ENCODE measurements at places on chromosomes 2 and 18. TPM values are rescaled to one million over a fixed set of nuclear protein-coding genes. Genes with fewer than 3 reads are reported as not detected.

GRCh38 chr18:36179562-36180355 is 7.5 kb upstream of the MOCOS start:
- no peak for DNase-seq

DNA sequence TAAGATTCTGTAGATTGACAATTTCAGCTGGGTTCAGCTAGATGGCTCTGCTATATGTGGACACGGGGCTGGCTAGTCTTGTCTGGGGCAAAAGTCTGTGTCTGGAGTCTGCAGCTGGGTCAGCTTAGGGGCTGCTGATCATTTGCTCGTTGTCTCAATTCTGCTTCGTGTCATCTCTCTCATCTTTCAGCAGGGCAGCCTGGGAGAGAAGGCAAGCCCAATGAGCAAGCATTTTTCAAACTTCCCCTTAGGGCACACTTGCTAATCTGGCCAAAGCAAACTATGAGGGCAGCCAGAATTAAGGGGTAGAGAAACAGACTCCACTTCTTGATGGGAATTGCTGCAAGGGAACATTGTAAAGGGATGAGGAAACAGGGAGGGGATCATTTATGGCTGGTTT is 462.6 kb downstream of the SLC4A3 start:
- no peak for DNase-seq

DNA sequence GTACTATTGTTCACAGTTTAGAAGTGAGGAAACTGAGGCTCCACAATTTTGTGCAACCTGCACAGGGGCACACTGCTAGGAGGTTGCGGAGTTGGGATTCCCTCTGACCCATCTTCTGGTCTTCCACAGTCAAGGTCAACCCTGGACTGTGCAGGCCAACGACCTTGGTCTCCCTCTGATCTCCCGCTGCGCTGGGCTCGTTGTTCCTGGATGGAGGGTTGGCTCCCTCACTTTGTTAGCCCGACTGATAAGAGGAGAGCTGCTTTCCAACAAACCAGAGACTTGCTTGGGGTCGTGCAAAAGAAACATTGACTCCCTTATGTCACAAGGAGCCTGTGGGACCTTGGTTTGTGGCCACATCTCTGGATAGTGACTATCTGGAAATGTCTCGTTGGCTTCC is 187.6 kb downstream of the MYCN start:
- no peak for DNase-seq

DNA sequence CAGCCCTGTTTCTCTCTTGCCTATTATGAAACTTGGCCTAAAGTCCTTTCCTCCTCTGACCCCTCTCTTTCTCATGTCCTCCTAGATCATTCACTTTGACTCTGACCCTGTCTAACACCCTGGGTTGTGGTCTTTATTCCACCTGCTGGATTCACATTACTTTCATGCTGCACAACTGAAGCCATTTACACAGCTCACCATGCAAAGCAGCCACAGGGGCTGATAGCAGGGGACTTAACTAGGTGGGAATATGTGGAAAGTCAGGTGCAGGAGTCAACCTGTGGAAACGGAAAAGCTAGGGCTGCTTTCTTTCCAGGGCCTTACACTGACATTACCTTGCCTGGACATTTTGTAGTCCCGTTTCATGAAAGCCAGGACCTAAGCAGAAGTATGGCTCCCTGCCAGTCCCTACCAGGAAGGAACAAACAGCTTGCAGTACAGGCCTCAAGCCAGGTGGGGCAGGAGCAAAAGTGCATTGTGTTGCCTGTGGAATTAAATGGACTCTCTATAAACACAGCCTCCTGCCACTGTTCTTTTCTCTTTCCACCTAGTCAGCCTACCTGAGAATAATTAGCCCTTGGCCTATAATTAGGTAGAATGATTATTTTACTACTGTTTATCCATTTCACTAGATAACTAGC is 11.8 kb downstream of the MAPRE3 start:
- peak; percentile 42 for DNase-seq

DNA sequence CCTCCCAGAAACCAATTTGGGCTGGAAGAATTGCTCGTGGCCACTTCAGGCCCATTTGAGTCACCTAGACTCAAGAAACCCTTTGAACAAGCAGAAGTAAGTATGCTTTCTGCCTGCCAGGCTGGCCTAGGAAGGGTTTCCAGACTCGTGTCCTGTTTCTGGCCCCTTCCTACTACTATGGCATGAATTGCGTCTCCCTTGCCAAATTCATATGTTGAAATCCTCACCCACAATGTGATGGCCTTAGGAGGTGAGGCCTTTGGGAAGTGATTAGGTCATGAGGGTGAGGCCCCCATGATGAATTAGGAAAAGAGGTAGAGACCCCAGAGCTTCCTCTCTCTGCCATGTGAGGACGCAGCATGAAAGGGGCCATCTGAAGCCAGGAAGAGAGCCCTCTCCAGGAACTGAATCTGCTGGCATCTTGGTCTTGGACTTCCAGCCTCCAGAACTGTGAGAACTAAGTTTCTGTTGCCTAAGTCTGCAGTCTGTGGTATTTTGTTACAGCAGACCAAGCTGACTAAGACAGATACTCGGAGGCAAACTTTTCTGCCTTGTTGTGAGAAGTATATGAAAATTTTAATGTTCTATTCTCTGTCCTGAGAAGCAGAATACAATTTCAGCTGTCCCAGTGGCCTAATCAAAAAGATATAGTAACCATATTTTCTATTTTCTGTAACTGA is 13.1 kb downstream of the GPR45 start:
- no peak for DNase-seq

KCNIP3 gene
- total RNA-seq = not detected

TEKT4 gene
- total RNA-seq = not detected

DNA sequence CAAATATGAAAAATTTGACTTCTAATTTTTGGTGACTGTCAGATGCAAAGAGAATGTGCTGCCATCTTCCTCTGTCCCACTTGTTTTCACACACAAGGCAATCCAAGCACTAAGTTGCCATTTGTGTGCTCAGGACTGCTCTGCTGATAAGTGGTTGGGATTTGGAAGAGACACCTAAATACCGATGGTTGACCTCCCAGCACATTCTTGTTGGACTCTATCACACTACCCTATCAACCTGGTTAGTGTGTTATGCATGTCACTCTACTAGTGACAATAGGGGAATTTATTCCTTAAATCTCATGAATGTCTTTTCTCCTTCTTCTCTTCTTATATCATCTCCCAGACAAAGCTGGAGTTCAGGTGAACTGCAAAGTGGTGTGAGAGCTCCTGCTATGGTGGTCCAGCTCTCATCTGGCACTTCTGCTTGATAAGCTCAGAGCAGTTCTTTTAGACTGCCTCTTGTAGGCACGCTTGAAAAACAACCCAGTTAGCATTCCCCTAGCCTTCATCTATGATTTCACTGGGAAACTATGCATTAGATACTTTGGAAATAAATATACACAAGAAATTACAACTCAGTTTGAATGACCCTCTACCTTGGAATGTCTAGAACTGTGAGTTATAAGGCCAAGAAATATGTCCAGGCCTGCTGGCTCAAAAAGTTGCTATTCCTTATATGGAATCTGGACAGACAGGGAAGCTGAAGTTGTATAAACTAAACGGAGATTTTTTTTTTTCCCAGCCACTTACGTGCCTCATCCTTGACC is 404.8 kb downstream of the MEIS1 start:
- no peak for DNase-seq

- DNase-seq = no peak
Measured at GRCh38 chr2:36466135-36466534, 110.6 kb downstream of the CRIM1 start.

- peak; percentile 43 for DNase-seq
Measured at GRCh38 chr2:69997015-69997830, 35.8 kb upstream of the ASPRV1 start.

INHA gene
- not detected for total RNA-seq

DNA sequence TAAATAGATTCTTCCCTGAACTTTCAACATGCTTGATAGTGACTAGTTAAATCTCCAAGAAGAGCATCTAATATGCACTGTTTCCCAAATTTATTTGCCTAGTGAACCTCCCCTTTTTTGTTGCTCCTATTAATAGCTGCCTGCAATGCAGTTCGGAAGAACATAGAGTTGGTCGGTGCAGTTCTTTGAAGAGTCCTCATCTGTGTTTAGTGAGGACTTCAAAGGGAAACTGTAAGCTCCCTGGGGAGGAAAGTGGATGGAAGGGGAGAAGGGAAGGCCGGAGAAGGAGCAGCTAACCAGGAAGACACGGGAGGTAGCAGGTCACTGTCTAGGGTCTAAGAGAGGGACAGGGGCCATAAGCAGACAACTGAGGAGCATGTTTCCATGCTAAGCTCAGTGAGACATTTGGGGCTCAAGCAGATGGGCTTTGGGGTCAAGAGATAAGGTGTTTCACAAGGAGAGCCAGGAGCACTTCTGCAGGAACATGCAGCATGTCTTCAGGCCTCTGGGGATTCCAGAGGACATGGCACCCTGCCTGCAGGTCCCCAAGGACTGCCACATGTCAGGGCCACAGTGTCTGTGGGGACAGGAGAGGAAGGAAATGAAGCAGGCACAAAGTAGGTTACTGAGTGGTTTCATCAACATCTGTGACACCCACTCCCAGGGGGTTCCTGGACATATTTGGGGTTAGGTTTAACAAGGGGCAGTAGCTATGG is 48.7 kb upstream of the ANXA4 start:
- DNase-seq = peak; percentile 43

DNA sequence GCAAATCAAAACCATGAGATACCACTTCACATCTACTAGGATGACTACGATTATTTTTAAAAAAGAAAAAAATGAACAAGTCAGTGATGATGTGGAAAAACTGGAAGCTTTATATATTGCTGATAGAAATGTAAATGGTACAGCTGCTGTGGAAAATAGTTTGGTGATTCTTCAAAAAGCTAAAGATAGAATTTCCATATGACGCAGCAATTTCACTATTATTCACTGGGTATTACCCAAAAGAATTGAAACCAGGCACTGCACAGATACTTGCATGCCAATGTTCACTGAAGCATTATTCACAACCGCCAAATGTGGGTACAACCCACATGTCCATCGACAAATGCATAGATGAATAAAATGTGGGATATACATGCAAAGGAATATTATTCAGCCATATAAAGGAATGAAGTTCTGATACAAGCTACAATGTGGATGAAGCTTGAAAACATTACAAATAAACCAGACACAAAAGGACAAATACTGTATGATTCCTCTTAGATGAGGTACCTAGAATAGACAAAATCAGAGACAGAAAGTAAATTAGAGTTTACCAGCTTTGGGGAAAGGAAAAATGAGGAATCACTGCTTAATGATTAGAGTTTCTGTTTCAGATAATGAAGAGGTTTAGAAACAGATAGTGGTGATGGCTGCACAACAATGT is 11.1 kb downstream of the RTTN start:
- DNase-seq = peak; percentile 15

- no peak for DNase-seq
Measured at GRCh38 chr18:12597760-12598159, 60.1 kb downstream of the SPIRE1 start.

DNA sequence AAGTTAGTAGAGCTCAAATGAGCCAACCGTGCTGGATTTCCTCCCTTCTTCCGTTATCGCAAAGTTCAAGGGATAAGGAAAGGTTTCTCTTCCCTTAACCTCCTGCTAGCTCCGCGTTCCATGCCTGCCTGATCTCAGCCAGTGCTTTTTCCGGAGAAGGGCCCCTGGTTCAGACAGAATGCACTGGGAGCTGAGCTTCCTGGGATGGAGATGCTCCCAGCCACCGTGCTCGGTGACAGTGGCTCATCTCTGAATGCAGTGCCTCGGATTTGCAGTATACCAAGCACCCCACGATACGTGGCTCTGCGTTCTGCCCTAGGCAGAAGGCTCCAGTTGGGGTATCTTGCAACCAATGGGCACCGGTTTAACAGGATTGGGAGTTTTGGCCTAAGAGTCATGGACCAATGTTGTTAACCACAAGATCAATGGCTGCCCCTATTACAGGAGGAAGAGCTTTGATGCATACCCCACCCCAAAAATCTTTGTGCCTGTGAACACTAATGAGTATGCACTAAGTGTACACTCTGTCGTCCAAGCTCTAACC is 876 bp downstream of the CNTNAP5 start:
- no peak for DNase-seq

DNA sequence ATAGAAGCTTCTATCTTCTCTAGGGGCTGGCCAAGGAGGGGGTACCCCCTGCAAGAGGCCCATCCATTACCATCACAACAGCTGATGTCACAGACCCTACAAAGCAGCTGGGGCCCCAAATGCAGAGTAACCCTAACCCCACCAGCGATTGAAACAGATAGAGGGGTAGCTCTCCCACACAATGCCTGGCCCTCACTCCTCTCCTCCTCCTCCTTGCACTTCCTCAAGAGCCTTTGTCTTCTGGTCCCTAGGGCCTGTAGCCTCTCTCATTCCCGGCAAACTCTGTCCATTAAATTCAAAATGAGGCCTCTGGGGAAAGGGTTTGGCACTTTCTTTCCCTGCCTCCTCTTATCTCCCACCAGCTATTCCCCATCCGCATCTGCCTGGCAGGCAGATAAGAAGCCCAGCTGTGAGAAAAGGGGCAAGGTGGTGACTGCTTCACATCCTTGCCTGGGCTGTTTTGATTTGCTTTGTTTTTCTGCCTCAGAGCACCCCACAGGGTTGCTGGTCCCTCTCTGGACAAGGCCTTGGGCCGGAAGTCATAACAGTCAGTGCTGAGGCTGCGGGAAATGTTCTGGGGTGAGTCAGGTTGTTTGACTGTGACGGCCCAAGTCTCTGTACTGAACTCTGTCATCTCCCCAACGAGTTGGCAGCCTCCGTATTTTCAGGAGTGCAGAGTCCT is 26.1 kb upstream of the CYP26B1 start:
- DNase-seq = no peak

DNA sequence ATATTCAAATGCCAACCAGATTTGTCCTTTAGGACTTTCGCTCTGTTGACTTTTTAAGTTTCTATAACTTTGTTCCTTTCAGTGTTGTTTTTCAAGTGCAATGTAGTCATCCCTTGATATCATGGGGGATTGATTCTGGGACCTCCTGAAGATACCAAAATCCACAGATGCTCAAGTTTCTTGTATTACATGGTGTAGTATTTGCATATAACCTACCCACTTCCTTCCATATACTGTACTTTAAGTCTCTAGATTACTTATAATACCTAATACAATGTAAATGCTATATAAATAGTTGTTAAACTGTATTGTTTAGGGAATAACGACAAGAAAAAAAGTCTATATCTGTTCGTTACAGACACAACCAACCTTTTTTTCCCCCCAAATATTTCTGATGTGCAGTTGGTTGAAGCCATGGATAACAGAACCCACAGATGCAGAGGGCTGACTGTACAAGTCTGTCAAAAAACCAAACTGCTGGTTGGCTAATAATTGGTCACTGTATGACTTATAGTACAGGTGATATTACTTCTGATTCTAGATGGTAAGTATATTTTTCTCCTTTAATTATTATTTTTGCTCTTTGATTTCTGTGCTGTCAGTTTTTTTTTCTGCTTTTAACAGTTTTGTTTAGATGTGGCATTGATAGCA is 201.7 kb upstream of the STON1 start:
- no peak for DNase-seq

FBXO41 gene
- total RNA-seq = 41.5 TPM

FEV gene
- not detected for total RNA-seq

MRPS9 gene
- 45.1 TPM for total RNA-seq

LYG2 gene
- total RNA-seq = not detected

SKA1 gene
- 32.2 TPM for total RNA-seq

ADRA2B gene
- total RNA-seq = 0.29 TPM

GRCh38 chr2:38440655-38441054 is 63.6 kb upstream of the ATL2 start:
- no peak for DNase-seq
